ENCODE measurements at places on chromosomes 12 and 14.

DNA sequence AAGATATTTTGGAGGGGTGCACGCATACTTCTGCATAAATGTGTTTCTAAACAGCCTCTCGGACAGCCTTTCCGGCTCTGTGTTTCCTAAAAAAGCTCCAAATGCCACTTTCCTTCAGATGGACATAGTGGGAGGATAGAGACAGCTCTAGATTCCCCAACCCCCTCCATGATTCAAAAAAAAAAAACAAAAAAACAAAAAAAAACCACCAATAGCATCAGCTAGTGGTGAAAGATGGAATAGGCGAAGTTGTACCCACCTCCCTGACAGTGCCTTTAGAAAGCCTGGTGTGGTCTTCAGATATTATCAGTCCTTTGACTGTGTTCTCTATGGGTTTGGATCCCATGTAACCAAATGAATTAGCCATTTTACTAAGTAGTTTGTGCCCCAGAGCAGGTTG lies 94.1 kb downstream of the PHETA1 start:
- no peak for DNase-seq

GRCh38 chr12:52682381-52682660 lies 2.1 kb upstream of the KRT1 start:
- DNase-seq: no peak

- no peak for DNase-seq
These were observed 1.2 kb downstream of the SCNN1A start for GRCh38 chr12:6374028-6374785.

DNA sequence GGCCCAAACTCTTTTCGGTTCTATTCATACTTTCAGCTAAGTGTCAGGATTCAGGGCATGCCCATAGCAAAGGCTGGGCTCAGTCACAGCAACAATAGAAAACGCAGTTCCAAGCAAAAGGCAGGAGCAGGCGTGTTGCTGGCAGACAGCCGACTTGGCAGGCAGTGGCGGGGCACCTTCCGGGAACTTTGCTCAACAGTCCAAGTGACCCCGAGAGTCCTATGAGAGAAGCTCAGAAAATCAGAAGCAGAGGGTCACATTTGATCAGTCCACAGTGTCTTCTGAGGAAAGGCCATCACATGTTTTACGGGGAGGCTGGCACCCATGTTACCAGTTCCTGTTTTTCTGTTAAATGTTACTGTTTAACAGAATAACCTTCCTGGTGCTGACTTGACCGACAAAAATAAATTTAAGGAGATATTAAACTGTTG lies 115.0 kb downstream of the DACT1 start:
- peak; percentile 88 for DNase-seq

- no peak for DNase-seq
These were observed 105.0 kb downstream of the ETNK1 start for GRCh38 chr12:22729957-22730443.

GRCh38 chr14:47929334-47929733 lies 253.9 kb upstream of the MDGA2 start:
- no peak for DNase-seq

DNA sequence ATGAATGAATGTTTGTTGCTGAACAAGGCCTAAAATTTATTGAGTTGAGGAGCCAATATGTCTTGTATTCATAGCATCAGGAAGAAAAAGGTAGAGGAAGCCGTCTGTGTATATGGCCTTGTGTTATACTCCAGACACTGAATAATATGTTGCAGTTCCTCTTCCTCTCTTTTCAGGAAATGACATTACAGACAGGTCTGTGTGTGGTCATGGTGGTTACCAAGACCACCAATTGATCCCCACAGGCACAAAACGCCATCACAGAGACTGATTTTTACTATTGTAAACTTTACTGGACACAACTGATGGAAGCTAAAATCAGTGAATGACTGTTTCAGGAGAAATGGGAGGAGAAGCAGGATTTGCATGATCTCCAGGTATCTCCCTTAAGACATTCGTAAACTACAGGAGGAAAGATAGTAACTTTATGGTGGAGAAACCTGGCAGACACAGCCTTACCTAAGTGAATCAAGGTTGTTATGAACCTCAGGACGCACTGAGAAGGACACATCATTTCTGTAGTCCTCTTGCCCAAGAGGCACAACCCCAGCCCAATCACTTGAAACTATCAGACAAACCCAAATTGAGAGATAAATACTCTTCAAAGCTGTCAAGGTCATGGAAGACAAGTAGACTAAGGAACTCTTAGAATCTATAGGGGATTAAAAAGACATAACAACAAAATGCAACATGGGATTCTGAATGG lies 334.1 kb upstream of the RGS6 start:
- DNase-seq: no peak

- peak; percentile 73 for DNase-seq
These were observed 54.9 kb upstream of the OVCH1 start for GRCh38 chr12:29552324-29552927.

DNA sequence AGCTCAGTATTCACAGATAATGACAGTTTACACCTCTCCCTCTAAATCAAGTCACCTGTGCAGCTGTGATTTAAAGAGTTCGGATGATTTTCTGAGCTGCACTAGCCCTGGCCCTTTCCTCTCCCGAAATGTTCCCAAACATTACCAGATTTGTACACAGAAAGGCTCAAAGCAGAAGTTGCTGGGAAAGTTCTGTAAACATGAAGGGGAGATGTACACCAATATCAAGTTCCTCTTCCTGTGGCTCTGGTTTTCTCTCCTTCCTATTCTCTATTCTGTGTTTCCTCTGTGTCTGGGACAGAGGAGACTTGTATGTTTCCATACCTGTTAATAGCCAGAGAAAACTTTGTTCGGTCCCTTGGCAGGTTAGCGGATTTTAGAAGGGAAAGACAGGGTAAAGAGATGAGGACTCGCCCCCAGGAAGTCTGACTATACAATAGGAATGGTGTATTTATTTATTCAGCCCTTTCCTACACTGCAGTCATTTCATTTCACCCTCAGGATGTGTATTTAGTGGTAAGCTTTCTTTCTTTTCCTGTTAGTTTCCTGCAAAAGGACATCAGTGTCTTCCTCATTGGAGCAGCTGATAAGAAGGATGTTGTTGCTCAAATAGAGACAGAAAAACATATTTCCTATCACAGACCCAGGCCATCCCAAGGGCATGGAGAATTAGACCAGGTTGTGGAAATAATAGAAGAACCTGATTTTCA lies 7.6 kb upstream of the NUMB start:
- no peak for DNase-seq

DNA sequence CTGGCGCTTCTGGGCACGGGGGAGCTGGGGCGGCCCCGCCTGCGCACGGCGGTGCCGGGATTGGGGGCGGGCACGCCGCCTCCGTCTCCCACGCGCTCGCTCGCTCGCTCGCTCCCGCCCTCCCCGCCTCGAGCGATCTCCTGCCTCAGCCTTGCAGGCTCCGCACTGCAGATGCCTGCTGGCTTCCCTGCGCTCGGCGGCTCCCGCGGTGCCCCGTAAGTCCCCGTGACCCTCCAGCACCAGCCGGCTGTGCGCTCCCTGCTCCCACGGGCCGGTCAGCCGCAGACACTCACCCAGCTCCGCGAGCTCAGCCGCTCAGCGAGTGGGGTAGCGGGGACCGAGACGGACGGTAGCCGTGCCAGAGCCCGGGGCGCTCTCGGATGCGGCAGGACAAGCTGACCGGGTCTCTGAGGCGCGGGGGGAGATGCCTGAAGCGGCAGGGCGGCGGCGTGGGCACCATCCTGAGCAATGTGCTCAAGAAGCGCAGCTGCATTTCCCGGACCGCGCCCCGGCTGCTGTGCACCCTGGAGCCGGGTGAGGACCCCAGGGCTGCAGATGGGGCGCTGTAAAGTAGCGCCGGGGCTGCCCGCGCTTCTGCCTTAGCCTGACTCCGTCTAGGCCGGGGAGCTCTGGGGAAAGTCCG lies at the start of gene TBC1D30:
Gene TBC1D30, plus strand, starts transcription at position 148 of the 643 bp plus-strand sequence. Its CDS starts 233 bp downstream, at position 381.
- peak; percentile 40 for DNase-seq

GRCh38 chr12:68332728-68333630 lies 817 bp upstream of the MDM1 start:
- DNase-seq: no peak

DNA sequence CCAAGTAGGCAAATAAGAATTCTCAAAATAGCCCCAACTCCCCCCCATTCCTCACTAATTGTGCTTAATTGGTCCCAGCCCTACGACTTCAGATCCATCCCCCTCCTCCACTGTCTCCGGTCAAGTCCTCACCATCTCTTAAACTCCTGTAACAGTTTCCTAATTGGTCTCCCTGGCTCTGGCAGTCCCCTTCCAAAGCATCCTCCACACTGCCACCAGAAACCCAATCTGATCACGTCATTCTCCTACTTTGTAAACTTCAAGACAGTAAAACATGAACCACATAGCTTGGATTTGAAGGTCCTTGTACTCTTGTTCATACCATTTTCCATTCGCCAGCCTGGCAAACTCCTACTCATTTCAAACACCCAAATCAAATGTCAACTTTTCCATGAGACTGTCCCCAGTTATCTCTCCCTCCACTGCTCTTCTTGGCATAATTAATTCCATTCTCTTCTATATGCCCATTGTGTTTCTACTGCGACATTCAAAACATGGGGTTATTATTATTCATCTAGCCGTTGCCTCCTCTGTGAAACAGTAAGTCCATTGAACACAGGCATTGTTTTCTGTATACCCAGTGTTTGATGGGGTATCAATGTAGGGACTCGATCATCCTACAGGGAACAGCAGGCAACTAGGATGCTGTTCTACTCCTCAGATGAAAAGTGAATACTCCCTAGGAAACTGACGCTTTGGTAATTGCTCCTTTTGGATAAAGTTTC lies 104.6 kb downstream of the EGLN3 start:
- DNase-seq: no peak

- DNase-seq: no peak
These were observed 62.5 kb downstream of the CCDC88C start for GRCh38 chr14:91354979-91355685.

- DNase-seq: no peak
These were observed 76.8 kb downstream of the ALX1 start for GRCh38 chr12:85356596-85357385.

DNA sequence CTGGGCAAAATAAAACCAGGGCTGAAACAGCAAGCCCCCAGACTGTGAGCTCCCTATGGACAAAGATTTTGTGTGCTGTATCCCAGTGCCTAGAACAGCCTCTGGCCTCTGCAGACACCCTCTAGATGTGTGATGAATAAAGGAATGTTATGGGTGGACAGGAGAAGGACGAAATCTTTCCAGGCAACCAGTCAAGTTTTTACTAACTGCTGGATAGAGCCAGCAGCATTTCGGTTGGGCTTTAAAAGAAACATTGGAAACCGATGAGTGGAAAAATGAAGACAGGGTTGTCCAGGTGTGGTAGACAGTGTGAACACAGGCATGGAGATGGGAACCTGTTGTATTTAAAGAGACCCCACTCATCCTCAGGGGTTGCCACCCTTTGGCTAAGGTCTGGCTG lies 4.0 kb downstream of the CHGA start:
- DNase-seq: no peak

DNA sequence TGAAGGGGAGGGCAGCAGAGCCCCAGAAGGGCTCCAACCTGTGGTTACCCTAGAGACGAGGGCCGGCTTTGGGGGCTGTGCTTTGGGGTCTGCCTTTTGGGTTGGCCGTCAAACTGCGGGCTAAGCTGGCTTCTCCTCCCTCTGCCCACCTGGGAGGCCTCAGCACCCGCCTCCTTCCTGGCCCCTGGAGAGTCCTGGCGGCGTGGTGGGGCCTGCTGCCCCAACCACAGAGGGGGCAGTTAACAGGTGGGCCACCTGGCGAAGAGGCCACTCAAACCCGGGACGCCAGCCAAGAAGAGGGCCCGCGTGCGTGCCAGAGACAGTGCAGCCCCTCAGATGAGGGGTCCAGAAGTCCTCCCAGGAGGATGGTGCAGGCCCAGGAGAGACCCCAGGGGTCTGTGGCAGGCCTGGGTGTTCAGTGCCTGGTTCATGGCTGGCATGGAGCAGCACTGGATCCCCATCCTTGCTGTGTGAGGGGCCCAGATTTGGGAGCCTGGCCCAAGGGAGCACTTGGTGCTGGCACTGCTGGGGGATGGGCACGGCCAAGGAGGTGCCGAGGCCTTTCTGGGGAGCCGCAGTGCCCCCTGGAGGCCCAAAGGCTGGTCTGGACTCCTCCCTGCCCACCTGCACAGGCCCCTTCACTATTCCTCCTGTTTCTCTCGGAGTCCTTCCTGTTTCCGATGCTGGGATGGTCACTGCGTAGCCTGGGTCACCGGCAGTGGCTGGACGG lies 48.8 kb downstream of the LRCOL1 start:
- no peak for DNase-seq

- DNase-seq: peak; percentile 22
These were observed 2.0 kb downstream of the ASPG start for GRCh38 chr14:104087505-104087904.

DNA sequence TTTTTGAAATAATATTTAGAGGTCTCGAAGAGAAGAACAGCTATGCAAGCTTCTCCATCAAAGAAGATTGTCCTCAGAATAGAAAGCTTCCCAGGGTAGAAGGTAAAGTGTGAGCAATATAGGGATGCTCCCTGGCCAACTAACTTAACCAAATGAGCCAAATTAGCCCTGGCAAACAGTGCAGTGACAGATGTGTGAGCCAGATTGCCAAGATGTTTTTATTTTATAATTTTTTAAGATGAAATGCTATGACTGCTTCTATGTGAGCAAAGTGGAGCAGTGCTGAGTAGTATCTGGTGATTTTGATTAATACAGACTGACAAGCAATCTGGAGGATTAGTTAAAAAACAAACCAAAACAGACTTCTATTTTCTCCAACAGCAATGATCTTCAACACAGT lies 202.1 kb downstream of the NOVA1 start:
- no peak for DNase-seq

- DNase-seq: no peak
These were observed 10.4 kb upstream of the DCD start for GRCh38 chr12:54658306-54659264.

- peak; percentile 70 for DNase-seq
These were observed 613 bp downstream of the ARHGEF40 start for GRCh38 chr14:21070610-21071224.

DNA sequence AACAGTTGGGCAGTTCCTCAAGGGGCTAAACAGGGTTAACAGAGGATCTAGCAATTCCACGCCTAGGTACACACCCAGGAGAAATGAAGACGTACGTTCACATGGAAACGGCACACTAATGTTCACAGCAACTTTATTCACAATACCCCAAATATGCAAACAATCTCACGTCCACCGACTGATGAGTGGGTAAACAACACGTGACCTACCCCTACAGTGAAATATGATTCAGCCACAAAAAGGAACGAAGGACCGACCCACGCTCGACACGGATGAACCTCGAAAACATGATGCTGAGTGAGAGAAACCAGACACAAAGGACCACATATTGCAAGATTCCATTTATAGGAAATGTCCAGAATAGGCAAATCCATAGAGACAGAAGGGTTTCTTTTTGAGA lies 112.7 kb downstream of the NCOR2 start:
- DNase-seq: no peak

Measured in Right ventricle myocardium superior (tissue), 1 donor.